G401 (cell line): ENCODE measurements at places on chromosomes 5 and 9.
A peak's percentile ranks its signal among the peaks of the same experiment; 100 is the strongest.

DNA sequence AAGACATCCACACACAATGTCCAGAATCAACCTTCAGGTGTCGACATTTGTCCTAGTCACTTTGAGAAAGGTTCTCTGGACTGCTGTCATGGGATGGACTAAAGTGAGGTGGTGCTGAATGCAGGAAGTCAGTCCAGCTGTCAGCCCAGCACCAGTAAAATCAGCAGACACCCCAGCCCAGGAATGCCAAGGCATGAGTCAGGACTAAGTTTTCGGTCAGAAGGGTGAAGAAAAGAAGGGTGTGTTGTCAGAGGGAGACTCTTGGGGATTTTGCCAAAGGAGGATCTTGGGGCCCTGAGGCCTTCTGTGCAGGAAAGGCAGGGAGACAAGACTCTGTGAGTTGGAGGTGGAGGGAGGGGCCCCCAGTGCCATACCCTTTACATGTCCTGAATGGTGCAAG is 69.0 kb upstream of the XPA start:
- no peak for DNase-seq

DNA sequence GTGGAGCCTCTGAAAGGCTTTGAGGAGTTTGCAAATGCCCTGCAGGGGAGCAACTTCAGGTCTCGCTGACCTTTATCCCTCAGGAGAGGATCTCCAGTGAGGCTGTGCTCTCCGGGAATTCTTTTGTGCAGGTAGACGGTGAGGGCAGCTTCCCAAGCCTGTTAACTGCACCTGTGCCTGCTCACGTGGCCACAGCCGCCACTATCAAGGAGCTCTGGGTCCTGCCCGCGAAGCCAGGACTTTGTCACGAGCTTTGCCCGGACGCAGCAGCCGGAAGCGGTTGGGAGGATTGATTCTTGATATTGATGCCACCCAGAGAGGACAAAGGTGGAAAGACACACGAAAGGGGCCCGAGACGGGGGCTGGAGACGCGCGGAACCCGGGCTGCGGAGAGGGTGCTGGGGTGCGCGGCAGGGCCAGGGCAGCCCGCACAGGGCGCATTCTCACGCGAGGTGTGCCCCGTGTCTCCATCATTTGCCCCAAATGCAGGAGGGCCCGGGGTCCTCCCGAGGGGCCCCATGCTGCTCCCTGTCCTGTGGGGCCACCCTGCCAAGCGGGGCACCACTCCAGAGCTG is 18.2 kb downstream of the SLC9A3 start:
- no peak for DNase-seq

GRCh38 chr5:114055318-114056184 is 306.3 kb upstream of the KCNN2 start:
- peak; percentile 55 for DNase-seq

DNA sequence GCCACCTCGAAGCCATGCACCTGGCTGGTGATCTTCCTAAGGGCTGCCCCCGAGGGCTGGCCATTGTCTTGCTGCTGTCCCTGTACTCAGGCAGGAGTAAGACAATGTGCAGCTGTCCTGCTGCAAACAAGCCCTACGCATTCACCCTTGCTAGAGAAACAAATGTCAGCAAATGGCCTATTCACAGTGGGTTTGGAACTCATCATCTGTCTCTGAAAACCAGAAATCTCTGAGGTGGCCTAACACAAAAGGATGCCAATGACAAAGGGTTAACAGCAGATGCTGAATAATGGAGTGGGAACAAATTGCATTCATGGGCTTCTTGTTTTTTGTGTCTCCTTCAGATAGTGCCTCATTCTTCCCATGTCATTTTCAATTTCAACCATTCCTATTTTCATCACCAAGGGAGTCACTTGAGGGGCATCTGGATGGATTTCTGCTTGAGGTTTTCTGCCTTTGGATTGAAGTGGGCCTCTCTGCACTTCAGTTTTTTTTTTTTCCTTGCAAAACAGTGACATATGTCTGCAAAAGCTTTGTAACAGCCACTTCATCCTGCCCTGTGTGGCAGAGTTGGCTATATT is 261.6 kb upstream of the VLDLR start:
- DNase-seq, result peak; percentile 8

DNA sequence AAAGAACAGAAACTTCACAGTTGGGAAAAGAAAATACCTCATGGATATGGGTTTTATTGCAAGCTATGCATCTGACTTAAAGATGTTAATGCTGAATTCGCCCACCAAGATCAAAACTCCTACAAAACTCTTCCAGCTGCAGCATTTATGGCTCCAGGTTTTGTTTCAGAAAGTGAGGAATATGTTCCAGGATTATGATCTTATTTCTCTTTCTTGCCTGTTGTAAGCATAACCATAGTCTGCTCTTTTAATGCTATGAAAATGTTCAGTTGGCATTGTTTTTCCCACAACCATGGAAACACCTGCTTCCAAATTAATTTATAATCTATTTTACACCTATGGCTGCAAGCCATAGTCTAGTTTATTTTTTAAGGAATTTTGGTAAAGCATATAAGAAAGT is 34.9 kb upstream of the FST start:
- DNase-seq, result no peak

GRCh38 chr5:83718195-83718825 is 2.3 kb downstream of the HAPLN1 start:
- peak; percentile 83 for DNase-seq

- DNase-seq, result no peak
Measured at GRCh38 chr9:94779693-94780290, 53.3 kb downstream of the AOPEP start.

DNA sequence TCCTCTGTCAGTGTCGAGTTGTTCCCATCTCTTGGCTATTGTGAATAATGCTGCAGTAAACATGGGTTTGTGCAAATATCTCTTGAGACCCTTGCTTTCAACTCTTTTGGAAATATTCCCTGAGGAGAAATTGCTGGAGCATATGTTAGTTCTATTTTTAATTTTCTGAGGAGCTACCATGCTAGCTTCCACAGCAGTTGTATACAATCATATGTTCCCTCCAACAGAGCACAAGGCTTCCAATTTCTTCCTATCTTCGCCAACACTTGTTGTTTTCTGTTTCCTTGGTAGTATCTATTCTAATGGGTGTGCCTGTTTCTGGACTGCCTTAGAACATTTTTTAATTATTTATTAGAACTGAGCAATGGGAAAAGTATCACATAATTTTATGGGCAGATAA is 23.6 kb upstream of the SHB start:
- DNase-seq, result no peak

GRCh38 chr9:34992376-34992951 is 2.9 kb downstream of the DNAJB5 start:
- no peak for DNase-seq

GRCh38 chr5:147628058-147628895 is 118.4 kb upstream of the DPYSL3 start:
- DNase-seq, result peak; percentile 93

GRCh38 chr5:36600917-36601527 is 5.4 kb upstream of the SLC1A3 start:
- no peak for DNase-seq

DNA sequence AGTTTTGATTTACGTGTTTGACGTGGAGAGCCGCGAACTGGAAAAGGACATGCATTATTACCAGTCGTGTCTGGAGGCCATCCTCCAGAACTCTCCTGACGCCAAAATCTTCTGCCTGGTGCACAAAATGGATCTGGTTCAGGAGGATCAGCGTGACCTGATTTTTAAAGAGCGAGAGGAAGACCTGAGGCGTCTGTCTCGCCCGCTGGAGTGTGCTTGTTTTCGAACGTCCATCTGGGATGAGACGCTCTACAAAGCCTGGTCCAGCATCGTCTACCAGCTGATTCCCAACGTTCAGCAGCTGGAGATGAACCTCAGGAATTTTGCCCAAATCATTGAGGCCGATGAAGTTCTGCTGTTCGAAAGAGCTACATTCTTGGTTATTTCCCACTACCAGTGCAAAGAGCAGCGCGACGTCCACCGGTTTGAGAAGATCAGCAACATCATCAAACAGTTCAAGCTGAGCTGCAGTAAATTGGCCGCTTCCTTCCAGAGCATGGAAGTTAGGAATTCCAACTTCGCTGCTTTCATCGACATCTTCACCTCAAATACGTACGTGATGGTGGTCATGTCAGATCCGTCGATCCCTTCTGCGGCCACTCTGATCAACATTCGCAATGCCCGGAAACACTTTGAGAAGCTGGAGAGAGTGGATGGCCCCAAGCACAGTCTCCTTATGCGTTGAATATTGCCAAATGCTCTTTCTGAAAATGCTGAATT is 850 bp downstream of the RRAGA start:
- DNase-seq, result peak; percentile 80

DNA sequence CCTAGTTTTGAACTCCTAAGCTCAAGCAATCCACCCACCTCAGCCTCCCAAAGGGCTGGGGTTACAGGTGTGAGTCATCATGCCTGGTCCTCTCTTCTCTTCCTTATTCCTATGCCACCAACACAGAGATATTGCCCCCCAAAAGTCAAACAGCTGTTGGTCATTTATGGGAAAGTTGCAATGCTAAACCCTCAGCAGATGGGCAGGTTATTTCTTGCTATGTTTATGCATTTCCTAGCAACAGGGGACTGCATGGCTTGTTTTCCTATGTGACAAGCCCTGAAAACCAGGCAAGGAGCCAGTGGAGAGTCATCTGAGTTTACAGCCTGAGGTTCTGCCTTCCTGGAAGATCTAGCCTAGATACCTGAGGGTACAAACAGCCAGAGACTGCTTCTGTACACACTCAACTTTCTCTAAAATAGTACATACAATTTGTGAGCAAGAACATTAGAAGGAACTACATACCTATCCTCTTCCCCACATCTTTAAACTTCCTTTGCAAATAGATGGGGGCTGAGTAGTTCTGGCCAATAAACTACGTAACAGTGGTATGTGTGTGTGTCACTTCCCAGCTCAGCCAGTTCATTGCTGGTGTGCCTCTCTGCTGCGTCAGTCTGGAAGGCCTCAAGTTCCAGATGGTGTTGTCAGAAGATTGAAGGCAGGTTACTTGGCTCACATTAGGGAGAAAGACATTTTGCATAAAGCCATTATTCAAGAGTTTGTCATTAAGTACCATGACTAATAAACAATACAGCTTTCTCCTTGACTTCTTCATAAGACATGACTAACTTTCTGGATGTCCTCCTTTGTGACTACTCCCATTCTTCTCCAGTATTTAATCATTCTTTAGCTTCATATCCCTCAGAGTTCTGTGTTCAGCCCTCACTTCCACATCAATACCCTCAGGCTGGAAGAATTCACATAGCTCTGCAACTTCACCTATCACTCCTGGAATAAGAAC is 65.3 kb downstream of the CSNK1A1 start:
- peak; percentile 81 for DNase-seq

DNA sequence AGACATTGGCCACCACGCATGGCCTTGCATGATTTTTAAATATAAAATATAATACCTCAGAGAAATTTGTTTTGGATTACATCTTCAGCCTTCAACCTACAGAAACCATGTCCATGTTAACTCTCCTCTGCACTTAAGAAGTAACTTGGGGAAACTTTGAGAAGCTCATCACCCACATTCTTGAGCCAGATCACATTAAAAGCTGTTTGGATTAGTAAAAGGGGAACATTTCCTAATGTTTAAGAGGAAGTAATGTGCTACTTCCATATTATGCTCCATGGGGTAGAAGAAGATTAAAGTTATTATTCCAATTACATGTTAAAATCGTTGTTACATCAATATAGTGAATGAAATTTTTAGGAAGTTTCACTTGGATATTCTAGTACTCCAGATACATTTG is 10.4 kb upstream of the CEP120 start:
- no peak for DNase-seq

- DNase-seq, result no peak
Measured at GRCh38 chr9:90099262-90099963, 494.6 kb downstream of the GADD45G start.

- DNase-seq, result no peak
Measured at GRCh38 chr5:54159893-54160195, 150.5 kb downstream of the ARL15 start.

DNA sequence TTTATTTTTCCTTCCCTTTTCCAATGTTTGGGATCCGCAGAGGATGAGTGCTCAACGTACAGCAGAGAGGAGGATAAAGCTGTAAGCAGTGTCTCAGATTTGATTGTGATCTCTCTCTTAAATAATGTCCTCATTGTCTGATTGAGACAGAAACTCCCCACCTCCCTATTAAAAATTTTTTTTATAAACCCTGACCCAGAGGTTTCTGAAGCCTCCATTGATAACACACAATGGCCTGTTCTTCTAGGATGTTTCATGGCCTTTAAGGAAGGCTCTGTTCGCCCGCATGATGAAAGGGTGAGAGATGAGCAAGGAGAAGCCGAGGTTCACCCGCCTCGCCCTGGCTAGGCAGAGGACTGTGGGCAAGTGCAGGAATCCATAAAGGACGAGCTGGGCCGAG is 138.2 kb upstream of the GAS1 start:
- DNase-seq, result no peak

- no peak for DNase-seq
Measured at GRCh38 chr5:35035271-35035670, 12.5 kb downstream of the AGXT2 start.

DNA sequence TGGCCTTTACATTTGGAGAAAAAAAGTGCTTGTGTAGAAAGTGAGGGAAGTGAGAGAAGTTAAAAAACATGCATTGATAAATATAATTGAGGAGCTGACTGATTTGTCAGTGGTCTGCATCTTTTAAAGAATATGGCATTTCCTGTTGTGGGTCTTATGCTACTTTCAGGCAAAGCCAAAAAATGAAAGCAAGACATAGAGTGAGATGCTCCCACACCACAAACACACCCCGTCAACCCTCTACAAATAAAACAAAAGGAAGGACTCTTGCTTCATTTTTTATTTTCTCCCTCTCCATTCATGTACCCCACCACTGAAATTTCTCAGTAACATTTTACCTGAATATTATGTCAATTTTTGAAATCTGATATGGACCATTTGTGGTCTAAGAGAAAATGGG is 22.1 kb upstream of the PLCXD3 start:
- no peak for DNase-seq

- no peak for DNase-seq
Measured at GRCh38 chr9:128721487-128722010, 2.4 kb downstream of the ZDHHC12 start.

DNA sequence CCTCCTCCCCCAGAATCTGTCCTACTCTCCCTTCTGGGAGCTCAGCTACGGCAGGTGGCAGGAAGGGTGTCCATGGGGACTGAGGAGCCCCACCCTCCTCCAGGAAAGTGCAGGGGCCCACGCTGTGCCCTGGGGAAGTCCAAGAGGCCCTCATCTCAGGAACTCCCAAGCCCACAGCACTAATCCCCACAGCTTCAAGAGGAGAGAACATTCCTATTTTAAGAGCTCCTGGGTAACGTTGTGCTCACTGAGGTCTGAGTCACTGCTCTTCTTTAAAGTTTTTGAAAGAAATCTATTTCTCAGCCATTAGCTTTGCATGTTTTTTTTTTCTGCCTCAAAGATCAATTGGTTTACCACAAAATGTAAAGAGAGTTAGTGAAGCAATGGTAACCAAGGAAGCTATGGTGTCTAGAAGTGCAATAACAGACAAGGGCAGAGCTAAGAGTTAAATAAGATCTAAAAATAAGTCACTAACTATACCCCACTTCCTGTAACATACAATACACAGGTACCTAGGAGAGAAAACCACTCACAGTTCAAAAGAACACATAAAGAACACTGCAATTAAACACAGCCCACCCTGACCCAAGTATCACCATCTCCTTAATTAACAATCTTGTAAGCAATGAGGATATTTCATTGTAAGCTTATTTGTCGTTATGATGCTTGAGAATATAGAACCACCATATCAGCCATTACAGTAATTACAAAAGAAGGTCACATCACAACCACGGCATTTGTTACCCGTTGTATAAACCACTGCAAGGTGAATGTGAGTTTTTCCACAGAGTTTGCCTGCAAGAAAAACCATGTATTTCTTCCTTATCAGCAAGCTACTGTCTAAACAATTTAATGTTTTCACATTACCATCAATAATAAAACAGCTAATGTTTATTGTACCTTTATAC is 382.3 kb upstream of the SLC30A5 start:
- no peak for DNase-seq

- peak; percentile 16 for DNase-seq
Measured at GRCh38 chr9:73039271-73040263, 86.7 kb upstream of the ALDH1A1 start.
